ENCODE measurements at places on chromosomes 13 and 19. TPM values are rescaled to one million over a fixed set of nuclear protein-coding genes. Genes with fewer than 3 reads are reported as not detected.

GRCh38 chr13:85541476-85541875 lies 257.7 kb downstream of the SLITRK6 start:
- DNase-seq: no peak

DNA sequence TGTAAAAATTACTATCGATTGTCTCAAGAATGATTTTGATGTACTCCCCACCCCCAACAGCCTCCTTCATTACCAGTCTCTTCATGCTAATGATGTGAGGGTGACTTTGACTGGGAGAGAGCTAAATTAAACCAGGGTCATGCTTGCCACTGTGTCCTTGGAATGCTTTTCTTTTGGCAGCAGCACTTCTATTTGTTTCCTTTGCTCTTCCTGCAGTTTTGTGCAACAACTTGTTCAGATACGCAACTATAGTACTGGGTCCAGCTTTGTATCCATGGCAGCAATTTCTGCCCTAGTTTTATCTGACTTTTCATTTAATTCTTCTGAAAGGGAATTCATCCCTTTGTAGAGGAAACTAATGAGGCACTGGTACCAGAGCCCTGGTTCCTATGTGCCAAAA lies 2792.1 kb downstream of the PCDH9 start:
- DNase-seq: no peak

DNA sequence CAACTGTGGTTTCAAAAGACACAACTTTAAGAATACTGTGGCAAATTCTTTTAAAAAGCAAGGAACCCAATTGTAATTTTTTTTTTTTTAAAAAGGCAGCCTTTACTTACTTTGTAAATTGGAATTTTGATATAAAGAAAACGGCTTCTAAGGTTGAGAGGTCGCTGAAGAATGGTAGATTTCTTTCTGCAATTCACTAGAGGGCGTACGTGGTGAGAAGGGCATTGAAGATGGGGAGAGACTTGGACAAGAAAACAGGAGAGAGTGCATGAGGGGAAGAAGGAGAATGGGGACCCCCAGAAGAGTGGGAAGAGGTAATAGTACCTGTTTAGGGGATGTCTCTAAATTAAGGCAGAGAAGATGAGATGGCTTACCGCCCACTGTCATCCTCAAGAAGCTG lies 33.5 kb upstream of the PABPC3 start:
- peak; percentile 8 for DNase-seq

DNA sequence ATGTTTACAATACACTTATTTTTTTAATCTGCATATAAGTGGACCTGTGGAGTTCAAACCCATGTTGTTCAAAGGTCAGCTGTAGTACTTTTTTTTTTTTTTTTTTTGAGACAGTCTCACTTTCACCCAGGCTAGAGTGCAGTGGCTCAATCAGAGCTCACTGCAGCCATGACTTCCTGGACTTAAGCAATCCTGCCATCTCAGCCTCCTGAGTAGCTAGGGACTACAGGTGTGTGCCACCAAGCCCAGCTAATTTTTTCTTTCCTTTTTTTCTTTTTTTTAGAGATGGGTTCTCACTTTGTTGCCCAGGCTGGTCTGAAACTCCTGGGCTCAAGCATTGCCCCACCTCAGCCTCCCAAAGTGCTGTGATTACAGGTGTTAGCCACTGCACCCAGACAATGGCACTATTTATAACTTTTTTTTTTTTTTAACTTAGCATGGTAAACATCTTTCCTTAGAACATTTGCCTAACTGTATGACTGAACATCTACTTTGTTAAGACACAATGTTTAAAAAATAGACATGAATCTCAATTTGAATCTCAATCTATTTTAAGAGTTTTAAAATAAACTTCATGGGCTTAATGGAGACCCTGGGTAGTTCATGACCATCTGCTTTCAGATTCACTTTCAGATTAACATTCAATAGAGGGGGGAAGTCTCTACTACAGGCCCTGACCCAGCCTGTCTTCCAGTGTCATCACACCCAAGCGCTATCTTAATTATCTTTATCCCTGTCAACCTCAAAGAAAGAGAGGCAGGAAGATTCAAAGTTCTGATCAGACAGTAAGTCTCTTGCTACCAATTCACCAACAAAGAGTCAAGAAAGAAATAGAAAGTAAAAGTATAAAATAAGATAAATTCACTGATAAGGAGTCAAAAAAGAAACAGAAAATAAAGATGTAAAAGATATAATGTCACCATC lies 97.7 kb upstream of the DOCK9 start:
- DNase-seq: no peak

- DNase-seq: no peak
These were observed 13.3 kb downstream of the ZNF816 start for GRCh38 chr19:52949422-52949821.

- peak; percentile 62 for DNase-seq
These were observed 878 bp upstream of the ADAMTSL5 start for GRCh38 chr19:1513499-1514294.

GRCh38 chr13:33787051-33787591 lies 30.8 kb upstream of the RFC3 start:
- DNase-seq: no peak

- no peak for DNase-seq
These were observed 2.5 kb downstream of the NDUFA3 start for GRCh38 chr19:54104998-54105715.

DNA sequence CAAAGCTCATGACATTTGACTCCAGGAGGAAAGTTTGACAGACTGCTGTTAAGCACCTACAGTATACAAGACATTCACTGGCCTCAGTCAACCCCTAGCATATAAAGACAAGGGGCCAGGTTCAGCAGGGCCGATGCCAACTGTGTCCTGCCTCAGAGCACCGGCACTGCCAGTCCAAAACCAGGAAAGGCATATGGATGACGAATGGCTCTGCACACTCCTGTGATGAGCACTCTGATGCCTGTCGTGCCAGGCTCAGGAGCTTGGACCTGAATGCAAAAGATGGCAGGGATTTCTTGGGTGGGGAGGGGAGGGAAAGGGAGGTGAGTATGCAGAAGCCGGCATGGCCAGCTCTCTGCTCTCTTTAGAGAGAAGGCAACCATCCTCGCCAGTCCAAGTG lies 38.9 kb downstream of the COL4A1 start:
- DNase-seq: no peak

GRCh38 chr19:29680937-29681336 lies 15.7 kb downstream of the PLEKHF1 start:
- no peak for DNase-seq

- no peak for DNase-seq
These were observed 854.4 kb downstream of the PCDH9 start for GRCh38 chr13:66375756-66376155.

GRCh38 chr13:111516712-111517640 lies 196.5 kb downstream of the TEX29 start:
- DNase-seq: no peak

GRCh38 chr19:45340232-45340898 lies at the start of gene KLC3:
KLC3 (plus strand) TSS chr19:45340750; CDS start chr19:45345542, 4,792 bp downstream.
- DNase-seq: peak; percentile 70

GRCh38 chr13:90562443-90562842 lies 785.0 kb upstream of the MIR17HG start:
- DNase-seq: no peak

- DNase-seq: no peak
These were observed 5.9 kb upstream of the ATP4A start for GRCh38 chr19:35569281-35569781.

GRCh38 chr19:24000656-24001055 lies 86.0 kb downstream of the ZNF726 start:
- no peak for DNase-seq

- no peak for DNase-seq
These were observed 338 bp downstream of the RGCC start for GRCh38 chr13:41457589-41458186.

- peak; percentile 70 for DNase-seq
These were observed 977 bp downstream of the IRGQ start for GRCh38 chr19:43594710-43595604.

GRCh38 chr13:84096216-84096615 lies 213.9 kb upstream of the SLITRK1 start:
- DNase-seq: peak; percentile 4

DNA sequence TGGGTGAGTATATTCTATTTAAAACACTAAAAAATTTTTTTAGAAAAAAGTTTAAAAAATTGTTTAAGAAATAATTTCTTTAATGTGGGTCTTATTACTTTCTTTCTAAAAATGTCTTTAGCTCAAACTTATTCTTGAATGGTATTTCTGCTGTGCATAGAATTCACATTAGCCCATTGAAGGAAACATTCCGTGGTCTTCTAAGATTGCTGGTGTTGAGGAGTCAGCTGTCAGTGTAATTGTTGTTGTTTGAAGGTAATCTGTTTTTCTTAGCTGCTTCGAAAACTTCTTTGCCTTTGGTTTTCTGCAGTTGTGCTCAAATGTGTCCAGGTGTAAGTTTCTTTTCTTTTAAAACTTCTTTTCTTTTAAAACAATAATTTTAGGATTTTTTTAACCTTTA lies 85.4 kb upstream of the KLF12 start:
- DNase-seq: no peak

- DNase-seq: peak; percentile 89
These were observed 9.1 kb downstream of the TNFRSF19 start for GRCh38 chr13:23579072-23579895.

GRCh38 chr13:114146629-114147028 lies 14.2 kb upstream of the RASA3 start:
- no peak for DNase-seq

GRCh38 chr13:27953676-27954405 lies 15.3 kb downstream of the CDX2 start:
- DNase-seq: peak; percentile 79

- no peak for DNase-seq
These were observed 1194.2 kb downstream of the EFNB2 start for GRCh38 chr13:105341256-105341655.

GRCh38 chr19:41951686-41952172 lies 7.4 kb downstream of the RABAC1 start:
- DNase-seq: peak; percentile 87

DNA sequence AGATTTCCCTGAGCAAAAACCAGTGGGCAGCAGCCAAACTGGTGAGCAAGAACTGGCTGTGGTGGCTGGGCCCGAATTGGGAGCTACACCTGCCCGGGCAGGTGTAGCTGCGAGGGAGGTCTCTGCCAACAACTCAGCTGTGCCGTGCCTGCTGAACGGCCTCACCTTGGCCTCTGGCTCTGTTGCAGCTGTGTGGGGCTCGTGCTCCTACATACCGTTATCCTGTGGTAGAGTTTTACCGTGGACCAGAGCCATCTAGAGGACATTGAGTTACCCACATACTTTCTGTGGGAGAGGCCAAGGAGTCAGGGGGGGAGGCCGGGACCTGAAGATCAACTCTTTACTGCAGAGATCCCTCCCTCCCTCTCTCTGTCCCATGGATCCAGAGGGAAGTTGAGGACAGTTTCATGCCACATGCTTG lies 113.2 kb downstream of the TM9SF2 start:
- no peak for DNase-seq

DNA sequence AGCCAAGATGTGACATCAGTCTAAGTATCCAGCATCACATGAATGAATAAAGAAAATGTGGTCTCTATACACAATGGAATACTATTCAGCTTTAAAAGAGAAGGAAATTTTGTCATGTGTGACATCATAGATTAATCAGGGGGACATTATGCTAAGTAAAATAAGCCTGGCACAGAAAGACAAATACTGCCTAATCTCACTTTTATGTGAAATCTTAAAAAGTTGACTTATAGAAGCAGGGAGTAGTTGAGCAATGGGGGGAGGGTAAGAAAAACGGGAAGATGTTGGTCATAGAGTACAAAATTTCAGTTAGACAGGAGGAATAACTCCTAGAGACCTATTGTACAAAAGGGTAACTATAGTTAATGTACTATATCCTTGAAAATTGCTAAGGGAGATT lies 10.4 kb upstream of the LCP1 start:
- no peak for DNase-seq

- DNase-seq: no peak
These were observed 33.0 kb downstream of the KPNA3 start for GRCh38 chr13:49759503-49759902.

DNA sequence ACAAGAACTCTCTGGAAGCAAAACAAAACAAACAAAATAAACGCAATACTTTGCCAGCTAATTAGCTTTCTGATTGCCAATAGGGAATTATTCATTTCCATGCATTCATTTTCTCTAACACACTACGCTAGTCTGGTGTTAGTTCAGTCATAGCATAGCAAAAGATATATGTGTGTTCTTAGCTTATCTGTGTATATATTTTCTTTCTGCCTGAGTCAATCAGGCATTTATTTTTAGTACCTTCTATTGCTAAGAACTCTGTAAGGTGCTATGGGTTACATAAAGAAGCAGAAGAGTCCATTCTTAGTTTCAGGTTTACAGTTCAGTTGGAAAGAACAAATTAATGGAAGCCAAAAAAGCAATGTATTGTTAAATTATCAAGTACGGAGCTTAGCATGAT lies 490.9 kb downstream of the KLF5 start:
- DNase-seq: no peak

GRCh38 chr19:45450012-45450333 lies 17.8 kb upstream of the FOSB start:
- no peak for DNase-seq

The CNFN gene
- total RNA-seq: 4.1 TPM

The SULT2A1 gene
- not detected for total RNA-seq

The NCAN gene
- total RNA-seq: 0.15 TPM

The RAB4B gene
- total RNA-seq: 13.9 TPM

The C5AR1 gene
- not detected for total RNA-seq

The FBXO17 gene
- total RNA-seq: not detected

The ZNF699 gene
- 30.9 TPM for total RNA-seq

The SPTBN4 gene
- total RNA-seq: 0.81 TPM

The ZNF850 gene
- total RNA-seq: 1.2 TPM

The KLK15 gene
- total RNA-seq: 1.3 TPM

The GAMT gene
- 75.6 TPM for total RNA-seq

The APOC4 gene
- total RNA-seq: not detected

The MTUS2 gene
- not detected for total RNA-seq

The IL12RB1 gene
- total RNA-seq: not detected

The TJP3 gene
- total RNA-seq: 11.7 TPM

The VMAC gene
- 8.3 TPM for total RNA-seq

The PRR12 gene
- total RNA-seq: 25.7 TPM

The CCDC70 gene
- total RNA-seq: not detected

The FCHO1 gene
- 29.5 TPM for total RNA-seq

The FCGBP gene
- total RNA-seq: 0.52 TPM

The ZNF534 gene
- total RNA-seq: not detected

All from PC-3 (cell line).